Sigmoid colon (tissue), 7 donors: ENCODE measurements at places on chromosomes 1 and 21.

DNA sequence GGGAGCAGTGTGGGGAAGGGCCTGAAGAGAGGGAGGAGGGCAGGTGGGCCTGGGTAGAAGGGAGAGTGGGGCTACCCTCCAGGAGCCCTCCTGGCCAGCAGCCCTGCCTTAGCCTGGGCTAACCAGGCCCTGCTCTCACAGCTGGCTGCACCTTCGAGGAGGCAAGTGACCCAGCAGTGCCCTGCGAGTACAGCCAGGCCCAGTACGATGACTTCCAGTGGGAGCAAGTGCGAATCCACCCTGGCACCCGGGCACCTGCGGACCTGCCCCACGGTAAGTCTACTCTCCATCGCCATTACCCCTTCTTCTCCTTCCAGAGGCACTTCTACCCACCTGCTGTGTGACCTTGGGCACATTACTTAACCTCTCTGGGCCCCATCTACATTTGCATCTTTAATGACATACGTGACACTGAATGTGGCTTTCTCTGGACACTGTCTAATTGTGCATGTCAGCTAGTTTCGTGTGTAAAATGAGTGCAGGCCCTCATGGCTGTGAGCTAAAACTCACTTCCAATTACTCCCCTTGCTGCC, 18.9 kb downstream of the PTPRU start:
- H3K27me3 ChIP-seq = peaks cover 23% of the 10 kb centered on the region
- H3K27ac ChIP-seq = no peak overlapping the region
- H3K36me3 ChIP-seq = no peaks in the 10 kb centered on the region
- no peaks in the 10 kb centered on the region for H3K4me1 ChIP-seq
- no peak overlapping the region for H3K4me3 ChIP-seq

- H3K27me3 ChIP-seq = no peaks in the 10 kb centered on the region
- no peaks in the 10 kb centered on the region for H3K4me1 ChIP-seq
- no peaks in the 10 kb centered on the region for H3K36me3 ChIP-seq
- no peak overlapping the region for H3K4me3 ChIP-seq
- DNase-seq = no peak
Observed at GRCh38 chr1:55288245-55288644, 73.1 kb upstream of the USP24 start.

DNA sequence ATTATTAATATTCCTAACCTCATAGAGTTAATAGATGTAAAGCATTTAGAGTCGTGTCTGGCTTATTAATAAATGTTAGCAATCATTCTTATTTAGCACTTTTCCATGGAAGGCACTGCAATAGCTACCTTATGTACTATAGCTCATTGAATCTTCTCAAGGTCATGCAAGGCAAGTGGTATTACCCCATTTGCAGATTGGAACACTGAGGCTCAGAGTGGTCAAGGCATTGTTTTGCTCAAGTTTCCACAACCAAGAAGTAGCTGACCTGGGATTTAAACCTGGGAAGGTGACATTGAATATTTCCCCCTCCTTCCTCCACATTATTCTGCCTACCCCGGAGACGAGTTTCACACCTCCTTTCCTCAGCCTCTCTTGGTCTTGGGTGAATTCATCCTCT, 37.8 kb upstream of the EYA3 start:
- no peaks in the 10 kb centered on the region for H3K36me3 ChIP-seq
- no peak for DNase-seq
- H3K4me3 ChIP-seq = no peak overlapping the region
- no peaks in the 10 kb centered on the region for H3K27me3 ChIP-seq
- H3K4me1 ChIP-seq = no peaks in the 10 kb centered on the region

DNA sequence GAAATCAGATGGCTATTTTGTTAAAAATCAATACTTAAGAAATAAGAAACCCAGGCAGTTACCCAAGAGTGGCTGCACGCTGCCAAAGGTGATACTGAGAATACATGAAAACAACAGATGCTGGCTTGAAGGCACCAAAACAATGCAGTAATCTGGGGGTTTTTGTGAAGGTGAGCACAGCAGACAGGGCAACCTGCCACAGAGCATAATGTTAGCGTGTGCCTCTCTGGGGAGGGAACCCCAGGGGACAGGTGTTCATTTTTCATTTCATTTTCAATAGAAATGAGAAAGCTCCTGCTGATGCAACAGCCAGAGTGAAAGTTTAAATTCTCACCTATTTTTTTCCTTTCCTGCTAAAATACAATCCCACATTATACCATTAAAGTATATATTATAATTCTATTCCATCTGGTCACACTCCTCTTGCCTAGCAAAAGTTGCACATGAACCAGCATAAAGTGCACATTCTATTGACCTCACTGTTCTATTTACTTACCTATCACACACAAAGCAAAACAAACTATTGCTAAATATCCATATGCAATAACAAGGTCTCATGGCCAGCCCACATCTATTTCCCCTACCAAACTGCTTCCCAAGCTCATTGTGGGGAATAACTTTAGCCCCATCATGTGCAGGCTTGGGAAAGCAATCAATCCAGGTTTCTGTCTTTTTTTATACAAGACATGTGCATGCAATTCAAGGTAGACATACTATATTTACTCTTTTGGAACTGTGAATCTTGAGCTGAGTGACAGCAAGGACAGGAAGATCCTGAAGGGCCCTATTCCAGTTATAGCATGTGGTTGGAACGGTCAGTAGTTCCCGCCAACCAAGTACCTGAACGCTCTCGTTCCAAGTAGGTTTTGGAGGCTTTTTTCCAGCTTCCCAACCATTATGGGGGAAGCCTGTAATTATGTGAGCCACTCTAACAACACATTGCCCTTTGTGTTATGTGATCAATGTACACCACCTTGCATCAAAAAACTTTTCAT, 173.6 kb downstream of the RERE start:
- DNase-seq = no peak
- H3K36me3 ChIP-seq = no peaks in the 10 kb centered on the region
- H3K27ac ChIP-seq = no peak overlapping the region
- H3K27me3 ChIP-seq = no peaks in the 10 kb centered on the region

DNA sequence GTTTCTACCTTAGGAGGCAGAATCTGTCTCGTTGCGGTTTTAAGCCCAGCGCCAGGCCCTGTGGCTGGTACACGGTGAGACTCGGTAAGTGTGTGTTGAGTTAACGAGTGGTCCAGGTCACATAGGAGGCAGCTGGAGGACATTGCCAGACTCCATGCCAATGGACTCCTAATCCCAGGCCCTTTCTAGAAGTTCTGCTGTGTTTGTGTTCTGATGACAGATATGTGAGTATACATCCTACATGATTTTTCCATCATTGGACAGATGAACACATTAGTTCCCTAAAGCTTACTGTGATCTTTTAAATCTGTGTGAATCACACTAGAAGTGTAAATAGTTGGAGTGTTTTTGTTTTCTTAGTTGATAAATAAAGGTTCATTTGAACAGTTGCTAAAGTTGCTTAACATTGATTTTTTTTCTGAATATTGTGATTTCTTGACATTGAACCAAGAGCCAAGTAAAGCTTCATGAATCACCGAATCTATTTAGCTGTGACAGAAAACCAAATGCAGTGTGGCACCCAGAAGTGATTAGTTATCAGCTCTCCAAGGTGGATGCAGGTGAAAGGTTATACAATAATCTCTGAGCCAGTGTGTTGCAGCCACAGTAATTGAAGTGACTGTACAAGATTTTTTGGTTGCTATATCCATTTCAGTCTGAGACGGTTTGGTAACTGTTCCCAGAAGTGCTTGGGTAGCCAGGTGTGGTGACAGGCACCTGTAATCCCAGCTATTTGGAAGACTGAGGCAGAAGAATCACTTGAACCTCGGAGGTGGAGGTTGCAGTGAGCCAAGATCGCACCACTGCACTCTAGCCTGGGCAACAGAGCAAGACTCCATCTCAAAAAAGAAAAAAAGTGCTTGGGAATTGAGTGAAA, 46.3 kb downstream of the DOP1B start:
- no peak for DNase-seq
- H3K36me3 ChIP-seq = peaks cover 27% of the 10 kb centered on the region
- H3K27me3 ChIP-seq = no peaks in the 10 kb centered on the region
- no peak overlapping the region for H3K27ac ChIP-seq
- H3K4me3 ChIP-seq = no peak overlapping the region
- no peaks in the 10 kb centered on the region for H3K4me1 ChIP-seq

GRCh38 chr1:204280099-204280961, 66.5 kb upstream of the GOLT1A start:
- H3K27me3 ChIP-seq = peaks cover 13% of the 10 kb centered on the region
- H3K36me3 ChIP-seq = no peaks in the 10 kb centered on the region
- no peak overlapping the region for H3K4me3 ChIP-seq
- peaks cover 9% of the 10 kb centered on the region for H3K4me1 ChIP-seq
